HFF-Myc (cell line): ENCODE measurements at places on chromosomes 1 and 21.

- no peak for DNase-seq
These were observed 282.8 kb upstream of the PKN2 start for GRCh38 chr1:88401313-88401712.

GRCh38 chr1:111399792-111400610 lies 27.5 kb downstream of the OVGP1 start:
- no peak for DNase-seq

GRCh38 chr1:196558411-196558810 lies 49.8 kb downstream of the KCNT2 start:
- peak; percentile 24 for DNase-seq

DNA sequence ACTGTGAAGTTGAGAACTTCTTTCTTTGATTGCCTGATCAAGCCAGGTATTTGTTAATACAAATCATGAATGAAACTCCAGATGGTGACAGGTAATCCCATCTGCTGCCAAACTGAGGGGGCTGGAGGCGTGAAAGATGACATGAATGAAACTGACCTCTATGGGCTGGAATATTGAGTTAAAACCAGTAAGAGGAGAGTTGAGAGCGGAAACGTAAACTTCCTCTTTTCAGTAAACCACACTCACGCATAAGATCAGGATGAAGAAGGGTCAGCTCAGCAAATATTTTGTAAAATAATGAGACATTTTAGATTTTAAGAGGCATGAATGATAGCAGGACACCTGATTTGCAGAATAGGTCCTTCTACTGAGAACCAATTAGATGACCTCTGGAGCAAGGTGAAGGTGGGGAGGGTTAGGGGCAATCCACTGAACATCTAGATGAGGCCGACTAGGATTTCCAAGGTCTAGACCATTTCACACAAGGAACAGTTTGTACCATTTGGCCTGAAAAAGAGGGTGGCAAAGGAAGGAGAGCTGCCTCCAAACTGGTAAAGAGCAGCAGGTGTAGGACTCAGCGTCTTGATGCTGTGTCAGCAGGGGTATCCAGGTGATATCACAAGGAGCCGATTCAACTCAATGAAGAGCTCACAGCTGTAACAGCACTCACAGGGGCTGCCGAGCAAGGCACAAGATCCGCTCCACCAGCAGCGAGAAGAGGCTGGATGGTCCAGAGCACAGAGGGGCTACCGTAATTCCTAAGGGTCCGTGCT lies 132.6 kb downstream of the NTPCR start:
- no peak for DNase-seq

GRCh38 chr1:35470977-35471613 lies 86.1 kb downstream of the KIAA0319L start:
- no peak for DNase-seq

- DNase-seq, result peak; percentile 92
These were observed 189.4 kb downstream of the PBX1 start for GRCh38 chr1:164748253-164748899.

DNA sequence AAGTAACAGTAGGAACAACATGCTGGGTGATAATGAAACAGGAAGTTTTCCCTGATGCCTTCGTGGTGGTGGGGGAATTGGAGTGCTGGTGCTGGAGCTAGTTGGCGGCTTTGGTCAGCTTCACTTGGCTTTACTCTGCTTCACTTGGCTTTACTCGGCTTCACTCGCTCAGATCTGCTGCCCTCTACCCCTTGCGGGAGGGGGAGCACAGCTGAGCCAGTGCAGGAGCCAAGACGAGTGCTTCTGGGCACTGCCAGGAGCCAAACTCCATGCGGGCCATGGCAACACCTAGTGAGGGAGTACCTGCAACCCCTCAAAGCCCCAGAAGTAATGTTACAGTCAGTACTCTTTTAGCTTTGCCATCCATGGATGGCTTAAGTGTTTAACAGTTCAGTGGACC lies 10.6 kb upstream of the PRKACB start:
- DNase-seq, result no peak

DNA sequence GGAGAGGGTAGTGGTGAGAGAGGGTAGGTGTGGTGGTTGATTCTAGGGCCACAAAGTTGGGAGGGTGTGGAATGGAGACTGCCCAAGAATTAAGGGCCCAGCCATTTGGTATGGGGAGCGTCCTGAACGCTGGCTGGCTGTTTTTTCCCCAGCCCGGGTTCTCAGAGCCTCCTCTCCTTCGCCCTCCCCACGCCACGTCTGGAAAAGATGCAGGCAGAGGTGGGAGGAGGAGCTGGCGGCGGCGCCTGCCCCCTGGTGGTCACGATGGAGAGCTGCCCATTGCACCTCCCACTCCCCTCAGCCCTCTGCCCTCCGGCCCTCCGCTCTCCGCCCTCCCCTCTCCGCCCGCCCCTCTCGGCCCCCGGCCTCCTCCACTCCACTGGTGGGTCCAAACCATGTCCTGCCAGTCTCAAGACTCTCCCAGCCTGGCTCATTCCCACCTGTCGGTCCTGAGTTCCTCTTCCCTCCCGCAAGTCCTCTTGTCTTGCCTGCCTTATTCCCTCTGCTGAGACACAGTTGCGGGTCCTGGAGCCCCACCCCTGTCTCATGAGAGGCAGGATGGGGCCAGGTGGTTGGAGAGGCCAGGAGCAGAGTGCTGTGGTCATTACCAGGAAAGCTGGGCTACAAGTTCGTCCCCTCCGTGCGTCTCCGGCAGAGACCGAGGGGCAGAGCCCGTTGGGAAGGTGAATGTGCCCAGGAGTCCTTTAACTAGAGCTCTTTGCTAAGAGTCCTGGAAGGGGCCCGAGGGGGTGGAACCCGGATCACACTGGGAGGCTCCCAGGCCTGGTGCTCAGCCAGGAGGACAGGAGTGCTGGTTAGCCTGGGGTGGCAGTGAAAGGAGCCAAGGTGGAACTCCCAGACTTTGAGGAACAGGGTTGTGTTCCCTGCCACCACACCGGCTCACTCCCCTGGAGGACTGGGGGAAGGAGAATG lies 22.6 kb downstream of the ETNK2 start:
- peak; percentile 24 for DNase-seq

DNA sequence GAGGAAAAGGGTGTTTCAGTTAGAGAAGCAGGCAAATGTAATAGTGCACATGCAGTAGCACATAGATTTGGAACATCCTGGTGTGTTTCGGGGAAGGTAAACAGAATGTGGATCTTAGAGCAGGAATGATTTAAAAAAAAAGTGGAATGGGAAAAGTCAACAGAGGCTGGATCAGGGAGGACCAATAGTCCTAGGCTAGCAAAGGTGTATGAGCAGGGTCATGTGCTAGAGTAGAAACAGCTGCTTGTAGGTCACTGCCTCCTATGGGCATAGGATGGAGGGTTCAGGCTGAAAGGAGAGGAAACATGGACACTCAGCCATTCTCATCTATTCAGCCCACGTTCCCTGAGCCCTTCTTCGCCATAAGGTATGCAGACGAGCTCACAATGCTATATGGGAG lies 3.7 kb upstream of the KPNA6 start:
- DNase-seq, result no peak

- no peak for DNase-seq
These were observed 336.9 kb upstream of the NFIA start for GRCh38 chr1:60745484-60745883.

GRCh38 chr1:25572708-25573590 lies 29.5 kb downstream of the LDLRAP1 start:
- no peak for DNase-seq

DNA sequence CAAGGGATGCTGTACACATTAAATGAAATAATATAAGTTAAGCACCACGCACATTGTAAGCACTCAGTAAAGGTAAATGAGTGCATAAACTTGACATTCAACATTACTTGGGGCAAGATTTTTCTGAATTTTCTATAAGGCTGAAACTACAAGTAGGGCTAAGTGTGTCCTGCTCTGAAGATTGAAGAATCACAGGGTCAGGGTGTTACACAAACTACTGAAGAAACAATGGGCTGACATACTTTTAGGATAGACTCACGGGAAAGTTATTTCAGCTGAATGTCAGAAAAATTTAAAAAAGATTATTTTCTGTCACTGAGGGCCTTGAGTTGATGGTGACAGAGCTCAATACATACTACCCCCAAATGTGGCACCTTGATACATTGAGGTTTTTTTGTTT lies 644.2 kb upstream of the PLXNA2 start:
- no peak for DNase-seq

DNA sequence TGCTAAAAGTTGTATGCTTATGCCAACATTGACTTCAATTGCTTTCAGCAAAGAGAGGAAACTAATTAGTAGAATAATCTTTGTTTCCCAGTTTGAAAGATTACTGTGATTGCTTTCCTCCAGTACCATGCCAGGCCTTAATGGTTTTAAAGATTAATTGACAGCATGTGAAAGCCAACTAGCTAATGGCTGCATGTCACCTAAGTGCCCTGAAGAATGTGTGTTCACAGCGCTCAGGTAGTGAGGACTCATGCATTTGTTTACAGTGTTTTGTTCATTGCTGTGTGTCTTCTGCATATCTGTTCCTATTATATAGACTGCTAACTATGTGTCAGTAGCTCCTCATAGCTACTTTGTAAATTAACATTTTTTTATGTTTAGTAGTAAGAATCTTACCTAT lies 335.6 kb downstream of the LRRIQ3 start:
- DNase-seq, result no peak

DNA sequence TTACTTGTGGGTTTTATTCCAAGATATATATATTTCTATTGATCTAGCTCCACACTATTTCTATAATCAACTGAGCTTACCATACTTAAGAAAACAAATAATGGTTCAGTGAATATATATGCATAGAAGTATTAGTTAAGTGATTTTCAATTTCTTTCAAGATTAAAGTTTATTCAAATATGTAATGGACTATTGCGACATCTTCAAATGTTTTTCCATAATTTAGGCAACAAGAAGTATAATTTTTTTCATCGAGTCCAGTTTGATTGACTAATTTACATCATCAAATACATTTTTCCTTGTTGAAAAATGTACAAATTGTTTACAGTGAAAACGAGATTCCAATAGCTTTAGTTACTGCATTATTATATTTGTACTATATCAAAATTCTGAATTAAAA lies 528.6 kb downstream of the PTPRC start:
- no peak for DNase-seq

GRCh38 chr1:13996334-13996733 lies 296.3 kb downstream of the PRDM2 start:
- no peak for DNase-seq

- no peak for DNase-seq
These were observed 911.1 kb downstream of the KCNT2 start for GRCh38 chr1:195697130-195697529.

GRCh38 chr1:180254496-180254819 lies 24.4 kb downstream of the LHX4 start:
- no peak for DNase-seq

DNA sequence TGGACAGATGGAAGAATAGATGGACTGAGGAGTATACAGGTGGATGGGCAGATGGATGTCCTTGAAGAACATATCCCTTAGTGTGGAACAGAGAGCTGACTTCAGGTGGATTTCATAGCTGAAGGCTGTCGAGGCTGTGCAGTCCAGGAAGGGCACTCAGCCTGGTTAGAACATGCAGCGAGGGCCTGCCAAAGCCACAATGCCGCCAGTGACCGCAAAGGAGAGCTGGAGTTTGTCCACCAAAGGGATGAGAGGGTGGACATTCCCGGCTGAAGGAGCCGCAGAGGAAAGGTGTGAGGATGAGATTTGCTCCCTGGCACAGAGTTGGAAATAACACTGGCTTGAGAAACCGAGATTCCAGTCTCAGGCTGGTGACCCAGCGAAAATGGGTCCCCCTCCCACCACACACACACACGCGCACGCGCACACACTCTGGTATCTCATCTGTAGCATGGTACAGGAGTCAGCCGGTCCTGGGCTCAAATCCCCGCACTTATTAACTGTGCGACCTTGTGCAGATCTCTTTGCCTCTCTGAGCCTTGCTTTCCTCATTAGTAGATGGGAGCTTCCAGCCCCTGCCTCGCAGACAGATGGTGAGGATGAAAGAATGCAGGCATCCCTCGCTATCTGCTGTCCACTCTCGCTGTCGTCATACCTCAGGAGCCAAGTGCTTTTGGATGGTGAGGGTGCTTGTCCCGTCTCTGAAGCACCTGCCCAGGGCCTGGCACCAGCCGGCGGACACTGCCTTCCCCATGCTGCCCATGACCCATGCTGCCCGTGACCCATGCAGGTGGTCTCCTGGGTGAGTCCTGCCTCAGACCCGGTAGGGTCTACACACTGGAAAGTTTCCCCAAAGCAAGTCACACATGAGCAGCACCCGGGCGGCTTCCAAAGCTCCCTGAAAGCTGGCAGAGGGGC lies 26.8 kb upstream of the EFHD2 start:
- DNase-seq, result no peak

DNA sequence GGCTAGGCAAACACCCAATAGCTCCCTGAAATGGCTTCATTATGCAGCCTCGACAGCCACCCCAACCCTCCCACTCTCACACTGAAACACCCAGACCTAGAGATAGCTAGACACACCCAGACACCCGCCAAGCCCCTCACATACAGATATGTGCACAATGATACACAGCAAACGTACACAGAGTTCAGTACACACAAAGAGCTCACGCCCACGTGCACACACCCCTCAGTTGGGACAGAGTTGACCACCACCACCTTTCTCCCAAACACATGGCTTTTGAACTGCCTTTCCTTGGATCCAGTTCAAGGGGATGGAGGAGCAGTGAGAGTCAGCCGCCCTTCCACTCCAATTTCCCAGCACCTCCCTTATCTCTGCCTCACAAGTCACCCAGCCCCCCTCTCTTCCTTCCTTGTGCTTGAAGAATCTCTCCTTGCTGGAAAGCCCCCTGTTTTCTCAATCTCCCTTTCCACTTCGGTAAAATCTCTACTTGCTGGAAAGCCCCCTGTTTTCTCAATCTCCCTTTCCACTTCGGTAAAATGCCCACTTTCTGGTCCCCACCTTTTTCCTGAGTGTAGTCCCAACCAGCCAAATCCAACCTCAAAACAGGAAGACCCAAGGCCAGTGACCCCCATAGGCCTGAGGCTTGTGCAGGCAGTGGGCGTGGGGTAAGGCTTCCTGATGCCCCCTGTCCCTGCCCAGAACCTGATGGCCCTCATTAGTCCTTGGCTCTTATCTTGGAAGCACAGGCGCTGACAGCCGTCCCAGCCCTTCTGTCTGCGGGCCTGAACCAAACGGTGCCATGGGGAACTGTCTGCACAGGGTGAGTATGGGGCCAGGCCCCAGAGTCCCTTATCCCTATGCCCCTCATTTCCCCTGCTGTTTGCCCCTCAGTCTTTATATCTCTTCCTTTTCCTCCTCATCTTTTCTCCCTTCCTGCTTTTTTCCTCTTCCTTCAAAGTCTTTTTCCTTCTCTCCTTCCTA lies at the start of gene ACKR1:
Gene ACKR1, plus strand, starts transcription at position 715 of the 981 bp plus-strand sequence. Its CDS starts 85 bp downstream, at position 800.
- no peak for DNase-seq

DNA sequence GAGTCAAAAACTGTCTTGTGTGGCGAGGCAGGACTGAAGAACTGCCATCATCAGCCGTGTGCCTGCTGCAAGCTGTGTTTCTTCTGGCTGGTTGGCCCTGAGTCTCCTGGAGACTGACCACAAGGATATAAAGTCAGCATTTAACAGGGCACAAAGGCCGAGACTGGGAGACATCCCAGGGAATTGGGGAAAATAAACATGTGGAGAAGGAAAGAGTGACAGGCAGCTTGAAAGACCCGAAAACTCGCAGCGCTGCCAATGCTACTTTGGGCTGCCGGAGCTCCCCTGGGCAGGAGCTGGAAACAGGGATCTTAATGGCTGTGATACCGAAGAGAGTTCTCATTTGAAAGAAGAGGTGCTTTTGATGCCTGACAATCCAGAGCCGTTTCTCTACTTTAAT lies 125.3 kb upstream of the HMGB4 start:
- DNase-seq, result no peak

- DNase-seq, result no peak
These were observed 25.7 kb downstream of the GPR161 start for GRCh38 chr1:168110896-168111545.

GRCh38 chr1:2925918-2926317 lies 95.3 kb upstream of the ACTRT2 start:
- DNase-seq, result no peak

- no peak for DNase-seq
These were observed 25.6 kb downstream of the LDLRAP1 start for GRCh38 chr1:25568834-25569596.
